ENCODE measurements at places on chromosomes 12 and 14. TPM values are rescaled to one million over a fixed set of nuclear protein-coding genes. Genes with fewer than 3 reads are reported as not detected.

- no peak for DNase-seq
Observed at GRCh38 chr14:35551081-35551480, 17.1 kb downstream of the INSM2 start.

DNA sequence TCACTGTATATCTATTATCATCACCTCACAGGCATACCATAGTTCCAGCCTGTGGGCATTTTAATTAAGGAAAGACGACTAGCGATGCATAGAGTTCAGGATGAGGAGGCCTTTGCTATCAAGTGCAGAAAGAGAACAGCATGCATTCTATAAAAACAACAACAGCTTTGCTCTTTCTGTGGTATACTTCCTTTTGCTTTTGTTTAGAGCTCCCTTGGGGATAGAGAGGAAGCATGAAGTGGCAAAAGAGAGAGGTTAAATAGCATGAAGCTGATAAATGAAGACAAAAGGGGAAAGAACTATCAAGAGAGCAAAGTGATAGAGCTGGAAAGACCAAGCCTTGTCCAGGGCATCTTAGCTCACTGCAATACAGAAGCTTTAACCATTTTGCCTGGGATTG, 23.5 kb downstream of the IFNG-AS1 start:
- no peak for DNase-seq

The FAM181A gene
- 2.4 TPM for total RNA-seq

The DYRK4 gene
- 17.9 TPM for total RNA-seq

The GAS2L3 gene
- total RNA-seq: 66.0 TPM

DNA sequence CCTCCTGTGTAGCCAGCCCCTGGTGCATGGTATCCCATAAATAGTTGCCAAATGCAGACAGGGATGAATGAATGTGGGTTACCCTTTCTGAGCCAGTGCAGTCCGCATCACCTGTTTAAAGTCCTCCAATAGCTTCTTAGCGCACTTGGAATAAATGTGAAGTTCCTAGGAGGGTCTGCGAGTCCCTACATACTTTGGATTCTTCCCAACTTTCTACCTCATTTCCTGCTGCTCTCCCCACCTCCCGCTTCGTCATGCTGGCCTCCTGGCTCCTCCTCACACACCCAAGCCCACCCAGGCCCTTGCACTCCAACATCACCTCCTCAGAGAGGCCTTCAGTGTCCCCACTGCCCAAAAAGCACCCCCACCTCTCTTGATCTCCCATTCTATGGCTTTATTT, 17.7 kb downstream of the RFX4 start:
- no peak for DNase-seq

GRCh38 chr14:46573498-46573897, 78.1 kb downstream of the RPL10L start:
- DNase-seq: no peak

The TPH2 gene
- total RNA-seq: under 0.01 TPM

The FAM90A1 gene
- total RNA-seq: 0.41 TPM

DNA sequence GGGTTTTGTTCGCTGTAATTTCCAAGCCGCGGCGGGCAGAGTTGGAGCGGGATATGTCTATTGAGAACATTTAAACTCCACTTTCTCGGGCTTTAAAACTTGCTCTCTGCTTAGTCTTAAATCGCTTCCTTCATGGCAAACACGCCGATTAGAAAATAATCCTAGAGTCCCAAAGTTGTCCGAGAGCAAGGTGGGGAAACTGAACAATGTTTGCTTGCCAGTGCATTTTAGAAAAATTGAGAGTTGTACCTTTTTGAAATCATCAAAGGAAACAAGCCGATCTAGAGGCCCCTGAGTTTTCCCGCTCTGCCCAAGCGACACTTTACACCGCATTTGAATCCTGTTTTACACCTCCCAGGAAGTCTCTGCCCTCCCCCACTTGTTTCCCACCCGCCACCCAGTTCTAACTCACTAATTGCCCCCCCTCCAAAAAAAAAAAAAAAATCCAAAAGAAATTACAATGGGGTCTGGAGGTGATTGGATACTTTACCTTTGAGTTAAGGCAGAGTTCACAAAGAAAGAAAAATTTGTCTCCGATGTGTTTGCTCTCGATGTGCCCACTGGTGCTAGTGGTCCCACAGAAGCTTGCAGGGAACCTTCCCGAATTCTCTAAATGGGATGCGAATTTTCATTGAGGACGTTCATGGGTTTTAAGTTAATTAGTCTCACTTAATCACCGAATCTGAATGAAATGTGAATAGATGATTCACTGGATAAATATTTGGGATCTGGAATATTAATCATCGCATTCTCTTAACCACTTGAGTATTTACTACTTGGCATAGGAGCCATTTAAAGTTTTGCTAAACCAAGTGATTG, 2.3 kb downstream of the HMGA2 start:
- DNase-seq: no peak

The HEATR5A gene
- 26.9 TPM for total RNA-seq

DNA sequence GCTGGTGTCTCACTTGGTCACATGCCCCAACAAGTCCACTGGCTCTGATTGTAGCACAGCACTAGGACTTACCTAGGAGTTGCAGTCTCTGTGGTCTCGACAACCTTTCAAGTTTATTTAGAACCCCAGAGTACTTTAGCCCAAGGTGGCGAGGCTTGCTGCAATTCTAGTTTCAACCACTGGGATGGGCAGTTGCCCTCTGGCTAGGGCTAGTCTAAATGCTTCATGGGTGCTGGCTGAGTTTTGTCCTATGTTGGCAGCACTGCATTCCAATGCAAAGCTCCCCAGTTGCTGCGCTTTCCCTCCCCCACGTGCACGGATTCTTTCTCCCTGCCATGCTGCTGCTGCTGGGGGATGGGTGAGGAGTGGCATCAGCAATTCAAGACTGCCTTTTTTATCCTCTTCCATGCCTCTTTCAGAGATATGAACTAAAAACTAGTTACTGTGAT, 207.9 kb downstream of the SYNE2 start:
- DNase-seq: no peak

DNA sequence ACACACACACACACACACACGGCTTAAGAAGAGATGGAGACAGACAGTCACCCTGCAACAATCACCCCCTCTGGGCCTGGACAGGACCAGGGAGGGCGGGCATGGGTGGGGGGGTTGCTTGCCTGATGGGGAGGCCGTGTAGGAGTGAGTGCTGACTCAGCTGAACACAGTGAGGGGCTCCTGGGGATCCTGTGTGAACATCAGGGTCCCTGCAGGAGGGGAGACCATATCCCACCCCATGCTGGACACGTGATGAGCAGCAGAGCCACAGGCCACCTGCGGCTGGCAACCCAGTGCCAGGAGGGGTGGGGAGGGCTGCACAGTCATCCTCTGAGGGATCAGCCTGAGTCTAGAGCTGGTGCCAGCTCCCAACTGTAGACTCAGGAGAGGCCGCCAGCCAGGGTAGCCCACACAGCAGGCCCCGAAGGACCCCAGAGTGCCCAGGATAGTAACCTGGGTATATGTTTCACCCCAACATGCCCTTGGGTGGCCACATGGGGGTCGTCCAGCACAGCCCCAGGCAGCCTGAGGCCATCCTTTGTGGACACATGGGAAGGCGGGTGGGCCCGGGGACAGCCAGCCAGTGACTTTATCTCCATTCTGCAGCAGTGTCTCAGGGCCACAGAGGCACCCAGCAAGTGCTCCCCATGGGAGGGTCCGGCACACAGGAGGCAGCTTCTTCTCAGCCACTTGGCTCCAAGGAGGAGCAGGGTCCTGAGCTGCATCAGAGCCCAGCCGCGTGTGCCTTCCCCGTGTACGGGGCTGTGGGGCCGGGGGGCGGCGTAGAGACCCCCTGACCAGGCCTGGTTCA, 73.7 kb upstream of the SFSWAP start:
- no peak for DNase-seq

- DNase-seq: no peak
Observed at GRCh38 chr12:126784328-126784921, 1482.5 kb upstream of the TMEM132C start.

- no peak for DNase-seq
Observed at GRCh38 chr12:90977224-90977623, 22.2 kb upstream of the CCER1 start.

GRCh38 chr14:94932589-94932988, 162.7 kb upstream of the GSC start:
- DNase-seq: no peak

The CCDC92 gene
- 14.7 TPM for total RNA-seq

DNA sequence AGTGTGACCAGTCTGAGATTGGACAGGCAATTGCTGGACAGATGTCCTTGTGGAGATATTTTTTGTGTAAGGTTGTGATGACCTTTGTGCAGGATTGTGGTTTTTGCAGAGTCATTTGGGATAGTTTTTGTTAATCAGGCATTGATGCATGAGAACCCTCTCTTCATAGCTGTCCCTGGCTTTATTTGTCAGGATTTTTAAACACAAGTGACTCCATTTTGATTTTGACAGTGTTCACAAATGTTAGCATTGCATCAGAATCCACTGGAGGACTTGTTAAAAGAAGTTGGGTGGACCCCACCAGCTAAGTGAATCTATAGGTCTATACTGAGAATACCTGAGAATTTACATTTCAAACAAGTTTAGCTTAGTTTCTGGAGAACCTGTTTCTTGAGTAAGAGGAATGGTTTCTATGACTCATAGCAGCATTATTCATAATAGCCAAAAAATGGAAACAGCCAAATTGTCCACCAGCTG, 11.8 kb downstream of the FNTB start:
- no peak for DNase-seq

The CEBPE gene
- not detected for total RNA-seq

The KCNA5 gene
- 11.4 TPM for total RNA-seq
